Activated CD4-positive, alpha-beta memory T cell treated with anti-CD3 and anti-CD28 coated beads for 36 hours (primary cell): ENCODE measurements at places on chromosomes 6 and 20.
A peak's percentile ranks its signal among the peaks of the same experiment; 100 is the strongest.

GRCh38 chr6:49462599-49462926, 490 bp downstream of the MMUT start:
- no peak for DNase-seq

- peak; percentile 74 for DNase-seq
Observed at GRCh38 chr20:58233881-58234528, 5.6 kb upstream of the ANKRD60 start.

DNA sequence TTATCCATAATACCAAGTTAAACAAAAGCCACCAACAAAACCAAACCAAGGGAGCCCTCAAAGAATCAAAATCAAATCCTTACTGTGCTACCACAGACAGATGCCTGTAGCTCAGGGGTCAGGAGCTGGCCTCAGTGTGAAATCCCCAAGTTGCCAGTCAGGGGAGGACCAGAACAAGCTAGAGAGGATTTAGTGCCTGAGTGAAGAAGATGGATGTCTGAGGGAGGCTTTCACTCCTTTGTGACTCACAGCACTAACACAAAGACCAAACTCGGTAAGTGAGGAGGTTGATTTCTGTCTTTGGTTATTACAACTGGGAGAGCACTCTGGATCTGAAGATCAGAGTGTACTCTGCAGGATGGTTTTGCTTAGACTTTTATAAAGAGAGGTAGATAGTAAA, 189.9 kb upstream of the ZNF184 start:
- DNase-seq, result no peak

DNA sequence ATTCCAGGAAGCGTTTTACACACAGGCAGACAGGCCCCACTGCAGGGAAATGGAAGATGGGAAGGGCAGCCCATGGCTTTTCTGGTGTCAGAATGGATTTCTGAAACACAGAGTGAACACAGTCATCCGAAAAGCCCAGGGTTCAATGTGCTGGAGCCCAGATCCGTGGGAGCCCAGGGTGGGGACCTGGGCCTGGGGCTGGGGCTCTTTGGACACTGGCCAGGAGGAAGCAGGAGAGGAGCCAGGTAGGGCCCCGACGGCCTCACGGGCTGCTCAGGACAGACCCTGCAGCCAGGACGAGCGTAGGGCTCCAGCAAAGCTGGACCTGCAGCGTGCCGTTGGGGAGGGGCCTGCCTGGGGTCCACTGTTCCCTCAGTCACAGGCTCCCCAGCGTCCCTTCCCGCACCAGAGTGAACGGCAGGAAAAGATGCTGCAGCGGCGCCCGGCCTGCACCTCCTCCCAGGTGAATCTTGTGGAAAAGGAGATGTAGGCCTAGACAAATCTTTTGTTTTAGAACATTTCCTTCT, 24.3 kb upstream of the LSM14B start:
- no peak for DNase-seq
